ENCODE measurements at places on chromosomes 3 and 15. TPM values are rescaled to one million over a fixed set of nuclear protein-coding genes. Genes with fewer than 3 reads are reported as not detected.

DNA sequence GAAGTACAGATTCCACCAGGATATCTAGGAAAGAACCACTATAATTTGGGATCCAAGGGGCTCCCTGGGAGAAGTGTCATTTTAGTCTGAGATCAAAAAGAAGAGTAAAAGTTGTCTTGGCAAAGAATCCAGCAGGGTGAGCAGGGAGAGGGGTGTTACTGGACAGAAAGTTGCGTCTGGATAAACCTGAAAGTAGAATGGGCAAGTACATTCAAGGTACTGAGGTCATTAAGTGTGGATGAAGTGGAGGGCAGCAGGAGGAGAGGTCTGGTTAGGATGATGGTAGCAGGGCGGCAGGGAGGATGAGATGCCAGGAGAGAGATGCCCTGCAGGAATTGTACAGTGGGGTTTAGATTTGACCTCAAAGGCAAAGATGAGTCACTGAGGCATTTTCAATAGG lies 253.3 kb downstream of the KLF13 start:
- no peak for DNase-seq

GRCh38 chr3:124846189-124846588 lies 41.0 kb downstream of the ITGB5 start:
- no peak for DNase-seq

- no peak for DNase-seq
Measured at GRCh38 chr3:132196113-132196512, 121.1 kb upstream of the ACP3 start.

DNA sequence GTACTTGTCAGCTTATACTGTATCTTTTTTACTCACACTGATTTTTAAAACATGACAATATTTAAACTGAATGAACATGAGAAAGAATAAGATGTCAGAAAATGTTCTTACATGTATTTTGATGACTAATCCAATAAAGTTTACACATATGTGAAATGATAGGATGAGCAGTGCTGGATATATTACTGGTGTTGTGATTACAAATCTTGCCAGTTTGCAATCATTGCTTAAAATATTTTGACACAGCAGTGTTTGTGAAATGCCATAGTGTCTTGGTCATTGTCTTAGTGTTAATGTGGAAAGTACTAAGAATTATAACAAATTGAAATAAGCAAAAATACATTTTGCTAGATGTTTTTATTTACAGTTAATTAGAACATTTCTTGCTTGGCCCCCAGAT lies 118.7 kb upstream of the MLF1 start:
- no peak for DNase-seq

- no peak for DNase-seq
Measured at GRCh38 chr15:35657679-35658311, 111.8 kb upstream of the DPH6 start.

The SCAMP2 gene
- polyA plus RNA-seq: 158 TPM
